ENCODE measurements at places on chromosomes 5 and 9.

GRCh38 chr5:10480237-10480985 lies 38.7 kb downstream of the ROPN1L start:
- no peak for DNase-seq

DNA sequence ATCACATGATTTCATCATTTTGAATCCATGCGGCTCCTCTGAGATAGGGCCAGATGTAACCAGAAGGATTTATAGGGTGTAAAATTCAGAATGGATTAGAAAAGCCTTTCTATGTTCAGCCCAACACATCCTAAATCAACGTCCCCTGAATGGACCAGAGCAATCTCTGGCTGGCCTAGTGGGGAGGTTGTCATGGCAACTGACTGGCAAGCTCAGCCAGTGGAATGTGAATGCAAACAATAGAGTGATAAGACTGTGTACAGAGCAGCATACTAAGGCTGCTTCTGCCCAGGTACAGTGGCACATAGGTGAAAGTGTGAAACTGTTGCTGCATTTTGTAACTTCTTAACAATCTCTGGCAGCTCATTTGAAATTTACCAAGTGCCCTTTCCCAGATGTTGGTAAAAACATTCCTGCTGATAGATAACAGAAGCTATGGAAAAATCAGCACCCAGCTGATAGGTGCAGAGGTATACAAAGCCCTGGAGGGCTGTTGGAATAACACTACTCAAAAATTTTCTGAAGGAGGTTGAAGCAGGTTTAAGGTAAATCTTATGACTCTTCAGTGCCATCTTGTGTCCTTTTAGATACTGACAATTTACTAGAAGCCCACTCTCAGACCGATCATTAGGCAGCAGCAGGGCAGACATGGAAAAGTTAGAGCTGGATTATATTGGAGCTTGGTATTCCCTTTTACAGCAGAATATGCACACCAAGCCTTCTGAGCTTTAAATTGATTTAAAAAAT lies 267.2 kb downstream of the RAB3C start:
- peak; percentile 18 for DNase-seq

DNA sequence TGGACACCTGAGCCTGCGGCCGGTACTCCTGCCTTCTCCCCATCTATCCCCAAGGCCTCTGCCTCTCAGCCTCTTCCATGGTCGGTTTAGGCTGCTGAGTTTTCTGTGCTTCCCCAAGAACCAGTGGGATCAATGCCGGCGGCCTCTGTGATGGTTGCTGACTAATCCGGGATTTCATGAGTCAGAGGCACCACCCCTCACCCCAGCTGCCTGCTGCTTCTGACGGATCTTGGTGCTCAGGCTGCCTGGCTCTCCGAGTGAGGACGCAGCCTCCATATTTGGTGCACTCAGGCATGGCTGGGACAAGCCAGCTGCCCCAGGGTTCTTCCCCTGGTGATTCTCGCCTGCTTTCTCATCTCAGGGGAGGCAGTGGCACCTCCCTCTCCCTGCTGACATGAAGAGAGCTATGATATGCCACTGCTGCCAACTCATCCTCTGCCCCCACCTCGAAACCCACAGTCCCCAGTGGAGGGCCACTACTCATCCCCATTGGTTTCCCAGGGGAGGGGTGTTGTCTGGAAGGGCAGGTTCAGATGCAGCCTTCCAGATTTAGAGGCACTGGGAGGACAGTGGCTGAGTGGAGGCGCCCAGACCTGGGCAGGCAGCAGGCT lies 3.3 kb upstream of the MAN1B1 start:
- peak; percentile 90 for DNase-seq

GRCh38 chr5:78335976-78336375 lies 24.4 kb upstream of the SCAMP1 start:
- DNase-seq = no peak

Measured in amniotic stem cell (primary cell).